Fibroblast of pulmonary artery (primary cell): ENCODE measurements at places on chromosomes 12 and 14.
A peak's percentile ranks its signal among the peaks of the same experiment; 100 is the strongest.

GRCh38 chr12:85489194-85489593 is 209.2 kb downstream of the ALX1 start:
- no peak for DNase-seq

- DNase-seq, result peak; percentile 39
Measured at GRCh38 chr12:122031342-122032216, 9.9 kb downstream of the BCL7A start.

GRCh38 chr12:129064209-129064855 is 211.1 kb downstream of the GLT1D1 start:
- no peak for DNase-seq

DNA sequence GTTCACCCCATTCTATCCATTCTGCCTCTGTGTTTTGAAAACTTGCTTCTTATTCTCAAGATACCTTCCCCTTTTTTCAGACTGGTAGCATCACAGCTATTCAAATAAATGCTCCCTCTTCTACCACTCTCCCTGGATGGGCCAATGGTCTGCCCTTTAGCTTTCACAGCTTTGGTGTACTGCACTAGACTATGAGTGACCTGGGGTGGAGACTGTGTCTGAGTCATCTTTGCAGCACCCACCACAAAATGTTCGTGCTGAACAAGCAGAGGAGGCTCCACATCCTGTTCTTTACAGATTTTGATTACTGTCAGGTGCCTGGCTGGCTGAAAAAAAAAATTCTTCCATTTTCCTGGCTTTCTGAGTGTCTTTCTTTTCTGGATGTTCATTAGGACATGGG is 1104.1 kb upstream of the TMEM132C start:
- peak; percentile 43 for DNase-seq
